ENCODE measurements at places on chromosomes 6 and 20. TPM values are rescaled to one million over a fixed set of nuclear protein-coding genes. Genes with fewer than 3 reads are reported as not detected.

GRCh38 chr6:106574741-106575458, 54.4 kb downstream of the RTN4IP1 start:
- H3K4me1 ChIP-seq: no peaks in the 10 kb centered on the region
- no peak for DNase-seq
- no peak overlapping the region for H3K27ac ChIP-seq
- peaks cover 8% of the 10 kb centered on the region for H3K36me3 ChIP-seq
- H3K27me3 ChIP-seq: no peaks in the 10 kb centered on the region

GRCh38 chr6:14108571-14109410, 8.8 kb upstream of the CD83 start:
- peaks cover 9% of the 10 kb centered on the region for H3K27me3 ChIP-seq
- H3K4me1 ChIP-seq: peaks cover 15% of the 10 kb centered on the region
- no peak overlapping the region for H3K4me3 ChIP-seq
- DNase-seq: no peak

DNA sequence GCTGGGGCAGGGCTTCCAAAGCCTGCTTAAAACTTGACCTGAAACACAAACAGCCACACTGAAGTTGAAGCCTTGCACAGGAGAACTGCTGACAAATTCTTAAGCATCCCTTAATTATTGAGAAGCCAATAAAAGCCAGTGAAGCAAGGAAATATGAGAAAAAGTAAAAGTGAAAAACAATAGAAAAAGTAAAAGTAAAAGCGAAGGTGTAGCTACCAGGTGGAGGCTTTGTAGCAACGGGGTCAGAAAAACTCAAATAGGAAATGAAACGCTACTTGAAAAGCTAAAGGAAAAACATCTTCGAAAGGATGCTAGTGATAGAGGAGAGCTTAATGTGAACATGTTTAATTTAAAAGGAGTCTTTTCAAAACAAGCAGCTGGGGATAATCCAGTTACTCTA, 97.4 kb downstream of the IRF4 start:
- H3K27me3 ChIP-seq: no peaks in the 10 kb centered on the region
- peaks cover 3% of the 10 kb centered on the region for H3K36me3 ChIP-seq
- no peak for DNase-seq
- H3K4me1 ChIP-seq: peaks cover 38% of the 10 kb centered on the region
- H3K4me3 ChIP-seq: peak overlapping the region; percentile 18

GRCh38 chr20:48795732-48796131, 32.1 kb downstream of the PREX1 start:
- no peak for DNase-seq
- no peak overlapping the region for H3K27ac ChIP-seq
- no peak overlapping the region for H3K4me3 ChIP-seq
- H3K27me3 ChIP-seq: no peaks in the 10 kb centered on the region
- H3K4me1 ChIP-seq: peaks cover 79% of the 10 kb centered on the region
- H3K36me3 ChIP-seq: no peaks in the 10 kb centered on the region

- no peaks in the 10 kb centered on the region for H3K36me3 ChIP-seq
Observed at GRCh38 chr20:51372176-51372803, 170.2 kb downstream of the NFATC2 start.

GRCh38 chr20:34058831-34059230, 53.2 kb downstream of the EIF2S2 start:
- peak; percentile 66 for DNase-seq
- H3K36me3 ChIP-seq: peaks cover 14% of the 10 kb centered on the region
- H3K27me3 ChIP-seq: no peaks in the 10 kb centered on the region
- H3K27ac ChIP-seq: no peak overlapping the region
- peaks cover 19% of the 10 kb centered on the region for H3K4me1 ChIP-seq
- H3K4me3 ChIP-seq: no peak overlapping the region

DNA sequence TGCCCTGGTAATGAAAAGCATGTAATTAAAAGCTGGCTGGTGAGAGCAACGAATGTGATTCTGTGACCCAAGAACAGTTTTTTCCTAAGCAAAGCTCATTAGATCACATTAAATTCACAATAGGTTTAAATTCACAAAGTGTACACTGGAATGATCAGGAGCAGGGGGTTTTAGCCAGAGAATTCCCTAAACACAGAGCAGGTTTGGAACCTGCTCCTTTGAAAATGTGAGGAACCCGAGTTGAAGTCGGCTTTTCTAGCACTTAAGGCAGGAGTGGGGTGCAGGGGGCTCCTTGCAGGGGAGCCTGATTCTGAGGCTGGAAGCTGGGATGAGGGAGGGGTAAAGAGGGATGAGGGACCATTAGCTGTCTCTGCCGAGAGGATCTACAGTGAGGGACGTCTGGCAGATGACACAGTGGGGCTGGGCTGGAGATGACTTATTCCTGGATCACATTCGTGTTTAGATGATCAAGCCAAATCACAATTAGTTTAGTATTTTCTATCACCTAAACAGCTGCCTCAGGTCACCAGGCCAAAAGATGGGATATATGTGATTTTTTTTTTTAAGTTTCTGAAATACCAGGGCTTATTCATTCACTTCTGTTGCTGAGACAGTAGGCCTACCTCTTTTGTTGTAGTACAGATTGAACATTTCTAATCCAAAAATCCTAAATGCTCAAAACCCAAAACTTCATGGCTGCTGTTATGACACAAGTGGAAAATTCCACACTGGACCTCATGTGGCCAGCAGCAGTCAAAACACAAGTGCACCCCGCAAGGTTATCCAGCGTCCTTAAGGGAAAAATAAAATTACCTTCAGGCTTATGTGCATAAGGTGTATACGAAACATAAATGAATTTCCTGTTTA, 93.1 kb upstream of the HIVEP1 start:
- no peak for DNase-seq
- H3K27ac ChIP-seq: no peak overlapping the region
- no peaks in the 10 kb centered on the region for H3K36me3 ChIP-seq
- H3K27me3 ChIP-seq: no peaks in the 10 kb centered on the region

- no peaks in the 10 kb centered on the region for H3K36me3 ChIP-seq
- H3K4me3 ChIP-seq: no peak overlapping the region
- H3K27me3 ChIP-seq: no peaks in the 10 kb centered on the region
- no peak for DNase-seq
- no peak overlapping the region for H3K27ac ChIP-seq
Observed at GRCh38 chr20:23622839-23623343, 14.9 kb downstream of the CST3 start.

GRCh38 chr20:44990425-44990824, 24.1 kb downstream of the STK4 start:
- H3K4me1 ChIP-seq: peaks cover 37% of the 10 kb centered on the region
- DNase-seq: no peak
- no peaks in the 10 kb centered on the region for H3K27me3 ChIP-seq

Gene ARG1
- not detected for total RNA-seq

Gene NMBR
- not detected for total RNA-seq

Gene CTCFL
- not detected for total RNA-seq

Gene OTOR
- not detected for total RNA-seq

Gene TCEA2
- total RNA-seq: 40.1 TPM

Gene PRR18
- total RNA-seq: not detected

Gene SLPI
- total RNA-seq: not detected

Gene HLA-G
- 1.2 TPM for total RNA-seq

Gene FOXS1
- total RNA-seq: not detected

All from T-cell (primary cell).